Activated CD8-positive, alpha-beta memory T cell treated with anti-CD3 and anti-CD28 coated beads, Interleukin-2, amount 10 ng/mL, durations not matched to agents 7 days and 5 days (primary cell): ENCODE measurements at places on chromosomes 13 and 19. TPM values are rescaled to one million over a fixed set of nuclear protein-coding genes. Genes with fewer than 3 reads are reported as not detected.

DNA sequence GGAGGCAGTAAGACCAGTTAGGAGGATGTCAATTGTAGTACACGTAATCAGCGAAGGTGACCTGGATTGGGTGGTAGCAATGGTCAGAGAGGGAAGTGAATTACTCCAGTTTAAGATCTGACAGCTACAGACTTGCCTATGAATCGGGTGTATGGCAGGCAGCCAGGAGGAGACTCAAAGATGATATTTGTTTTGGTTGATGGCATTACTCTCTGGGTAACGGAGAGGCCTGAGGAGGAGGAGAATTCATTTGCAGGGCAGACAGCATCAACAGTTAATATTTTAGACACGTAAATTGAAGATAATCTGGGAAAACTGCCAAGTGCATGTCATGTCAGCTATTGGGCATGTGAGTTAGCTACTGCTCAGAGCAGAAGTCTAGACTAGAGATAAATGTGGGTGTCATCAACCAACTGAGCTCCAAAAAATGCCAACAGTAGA, 109.2 kb downstream of the SGCG start:
- DNase-seq = no peak

DNA sequence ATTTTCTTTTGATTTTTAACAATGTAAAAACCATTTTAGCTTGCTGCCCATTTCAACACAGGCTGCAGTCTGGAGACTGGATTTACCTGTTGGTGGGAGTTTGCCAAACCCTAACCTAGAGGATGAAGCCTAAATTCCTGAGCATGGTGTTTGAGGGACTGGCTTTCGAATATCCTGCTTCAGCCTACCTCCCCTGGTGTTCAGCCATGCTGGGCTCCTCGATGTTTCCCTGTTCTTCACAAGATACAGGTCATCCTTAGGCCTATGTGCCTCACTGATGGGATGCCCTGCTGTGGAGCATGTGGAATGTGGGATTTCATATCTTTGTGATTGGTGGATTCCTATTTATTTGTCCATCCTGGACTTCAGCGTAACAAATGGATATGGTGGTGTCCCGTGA, 20.4 kb upstream of the ERCC5 start:
- no peak for DNase-seq

DNA sequence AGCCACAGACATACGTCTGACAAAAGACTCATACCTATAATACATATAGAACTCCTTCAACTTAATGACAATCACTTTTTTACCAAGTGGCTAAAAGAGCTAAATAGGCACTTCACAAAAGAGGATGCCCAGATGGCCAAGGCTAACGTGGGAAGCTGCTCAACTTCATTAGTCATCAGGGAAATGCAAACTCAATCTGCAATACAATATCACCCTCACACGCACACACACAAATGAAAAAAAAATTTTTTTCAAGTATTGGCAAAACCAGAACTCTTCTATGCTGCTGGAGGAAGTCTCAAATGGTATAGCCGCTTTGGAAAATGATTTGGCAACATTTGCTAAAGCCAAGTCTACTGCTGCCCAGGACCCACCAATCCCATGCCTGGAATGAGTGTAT, 14.6 kb upstream of the DNMT1 start:
- DNase-seq = no peak

DNA sequence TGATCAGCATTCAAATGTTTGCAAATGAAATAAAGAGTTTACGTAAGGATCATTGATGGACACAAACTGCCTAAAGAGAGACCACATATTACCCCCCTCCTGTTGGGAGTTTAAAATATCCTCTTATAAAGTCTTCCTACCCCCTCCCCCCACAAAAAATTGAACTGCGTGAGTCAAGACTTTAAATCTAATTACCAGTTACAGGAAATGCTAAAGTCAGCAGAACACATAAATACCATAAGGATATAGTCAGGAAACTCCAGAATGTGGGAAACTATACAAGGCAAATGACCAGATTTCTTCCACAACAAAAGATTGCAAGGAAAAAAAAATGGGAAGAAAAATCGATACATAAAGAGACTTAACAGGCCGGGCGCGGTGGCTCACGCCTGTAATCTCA, 44.4 kb upstream of the FARP1 start:
- DNase-seq = no peak

- DNase-seq = no peak
Measured at GRCh38 chr19:32223595-32224370, 121.6 kb upstream of the ZNF507 start.

- DNase-seq = no peak
Measured at GRCh38 chr13:70527599-70527998, 419.3 kb upstream of the KLHL1 start.

GRCh38 chr13:19185865-19186645, 4.4 kb upstream of the TUBA3C start:
- DNase-seq = no peak

DNA sequence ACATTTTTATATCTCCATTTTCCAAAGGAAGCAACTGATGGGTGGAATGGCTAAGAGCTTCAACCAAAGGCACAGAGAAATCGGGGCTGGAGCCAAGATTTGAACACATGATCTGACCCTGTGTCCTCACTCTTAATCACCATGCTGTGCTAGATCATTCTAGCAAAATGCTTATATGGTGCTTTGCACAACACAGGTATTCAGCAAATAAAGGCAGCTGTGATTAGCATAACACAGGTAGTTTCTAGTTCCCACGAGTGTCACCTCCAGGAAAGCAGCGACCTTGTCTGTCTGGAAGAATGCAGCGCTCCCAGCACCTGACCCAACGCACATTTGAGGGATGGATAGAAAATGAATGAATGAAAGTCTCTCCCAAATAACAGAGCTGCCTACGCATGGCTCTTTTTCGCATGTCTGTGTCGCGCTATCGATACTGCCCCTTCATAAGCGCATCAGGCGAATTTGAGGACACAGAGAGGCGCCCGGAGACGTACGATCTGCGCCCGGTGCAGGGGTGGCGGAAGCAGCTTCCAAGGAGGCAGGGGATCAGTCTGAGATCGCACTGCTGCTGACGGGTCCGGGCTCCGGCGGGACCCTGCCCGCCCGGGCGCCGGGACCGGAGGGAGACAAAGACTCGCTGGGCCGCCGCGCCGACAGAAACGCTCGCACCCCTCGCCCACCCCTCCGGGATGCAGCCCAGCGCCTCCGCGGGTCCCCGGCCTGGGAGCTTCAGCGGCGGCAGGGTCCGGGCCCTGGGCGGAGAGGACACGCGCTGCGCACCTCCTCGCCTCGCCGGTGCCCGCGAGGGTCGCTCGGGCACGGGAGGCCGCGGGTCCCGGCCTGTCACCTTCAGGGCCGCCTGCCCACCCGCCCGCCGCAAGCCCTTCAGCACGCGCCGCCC, 609 bp downstream of the EPS15L1 start:
- peak; percentile 59 for DNase-seq

ZNF20 gene
- total RNA-seq = 3.7 TPM

SLC10A2 gene
- not detected for total RNA-seq

ICAM3 gene
- total RNA-seq = 192 TPM

FFAR3 gene
- total RNA-seq = not detected

TRPM4 gene
- not detected for total RNA-seq
